Right ventricle myocardium superior (tissue), 1 donor: ENCODE measurements at places on chromosomes 3 and 15. TPM values are rescaled to one million over a fixed set of nuclear protein-coding genes. Genes with fewer than 3 reads are reported as not detected.

DNA sequence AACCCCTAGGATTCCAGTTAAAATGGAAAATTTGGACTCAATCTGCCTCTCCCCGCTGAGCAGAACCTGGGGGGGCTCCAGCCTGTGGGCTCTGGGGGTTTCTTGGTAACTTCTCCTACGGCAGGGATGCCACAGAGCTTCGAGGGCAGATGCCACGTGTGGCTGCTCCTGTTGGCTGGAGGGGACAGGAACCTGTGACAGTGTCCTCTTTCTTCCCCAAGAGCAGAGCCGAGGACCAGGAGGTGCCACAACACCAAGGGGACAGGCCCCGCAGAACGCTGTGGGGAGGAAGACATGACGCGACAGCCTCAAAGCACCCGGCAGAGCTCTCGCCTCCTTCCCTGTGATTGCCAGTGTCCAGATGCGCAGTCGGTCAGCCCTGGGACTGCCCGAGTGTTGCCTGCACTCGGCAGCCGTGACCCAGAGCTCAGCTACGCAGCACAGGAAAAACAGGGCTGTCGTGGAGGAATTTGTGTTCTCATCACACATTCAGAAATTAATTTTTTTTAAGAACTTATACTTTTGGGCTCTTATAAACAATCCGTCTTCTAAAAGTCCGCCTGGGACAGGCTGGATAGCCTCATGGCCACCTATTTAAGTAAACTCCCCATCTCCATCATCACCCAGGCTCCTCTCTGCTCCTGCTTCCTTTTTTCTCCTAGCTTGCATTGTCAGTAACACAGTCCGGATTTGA, 131.9 kb upstream of the MEF2A start:
- peak; percentile 30 for DNase-seq

DNA sequence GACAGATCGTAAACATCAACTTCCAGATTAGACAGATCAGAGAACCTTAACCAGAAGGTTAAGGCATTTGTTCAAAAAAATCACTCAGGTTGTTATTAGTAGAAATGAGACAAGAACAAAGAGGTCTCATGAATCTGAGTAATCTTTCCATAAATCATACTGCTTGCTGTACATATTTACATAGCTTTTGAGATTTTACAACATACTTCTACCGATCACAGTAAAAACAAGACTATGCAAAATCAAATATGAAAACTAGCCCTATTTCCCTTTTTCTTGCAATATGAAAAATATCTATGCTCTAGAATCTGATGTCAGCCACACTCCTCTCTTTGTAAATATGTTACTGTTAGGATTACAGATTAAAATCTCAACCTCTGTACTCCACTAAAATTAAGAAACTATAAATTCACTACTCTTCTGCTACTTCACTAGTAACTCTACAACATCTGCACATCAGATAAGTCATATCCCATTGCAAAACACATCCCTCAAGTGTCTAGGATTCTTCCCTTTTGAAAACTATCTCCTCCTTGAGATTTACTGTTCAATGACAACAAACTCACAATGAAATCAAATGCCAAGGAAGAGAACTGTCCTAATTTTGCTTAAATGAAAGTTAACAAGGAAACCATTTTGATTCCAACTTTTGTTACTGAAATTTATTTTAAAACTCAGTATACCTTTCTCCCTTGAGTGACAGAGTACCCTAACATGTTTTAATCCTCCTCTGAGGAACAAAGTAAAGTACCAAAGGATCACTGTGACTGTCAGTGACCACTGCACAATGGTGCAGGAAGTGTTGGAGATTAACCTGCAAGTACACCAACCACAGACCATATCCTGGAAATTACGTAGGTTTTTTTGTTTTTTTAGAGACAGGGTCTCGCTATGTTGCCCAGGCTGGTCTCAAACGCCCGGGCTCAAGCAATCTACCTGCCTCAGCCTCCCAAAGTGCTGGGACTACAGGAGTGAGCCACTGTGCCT, 12.8 kb downstream of the DCUN1D1 start:
- DNase-seq, result no peak

- no peak for DNase-seq
Observed at GRCh38 chr3:98556164-98557130, 24.7 kb downstream of the GPR15 start.

DNA sequence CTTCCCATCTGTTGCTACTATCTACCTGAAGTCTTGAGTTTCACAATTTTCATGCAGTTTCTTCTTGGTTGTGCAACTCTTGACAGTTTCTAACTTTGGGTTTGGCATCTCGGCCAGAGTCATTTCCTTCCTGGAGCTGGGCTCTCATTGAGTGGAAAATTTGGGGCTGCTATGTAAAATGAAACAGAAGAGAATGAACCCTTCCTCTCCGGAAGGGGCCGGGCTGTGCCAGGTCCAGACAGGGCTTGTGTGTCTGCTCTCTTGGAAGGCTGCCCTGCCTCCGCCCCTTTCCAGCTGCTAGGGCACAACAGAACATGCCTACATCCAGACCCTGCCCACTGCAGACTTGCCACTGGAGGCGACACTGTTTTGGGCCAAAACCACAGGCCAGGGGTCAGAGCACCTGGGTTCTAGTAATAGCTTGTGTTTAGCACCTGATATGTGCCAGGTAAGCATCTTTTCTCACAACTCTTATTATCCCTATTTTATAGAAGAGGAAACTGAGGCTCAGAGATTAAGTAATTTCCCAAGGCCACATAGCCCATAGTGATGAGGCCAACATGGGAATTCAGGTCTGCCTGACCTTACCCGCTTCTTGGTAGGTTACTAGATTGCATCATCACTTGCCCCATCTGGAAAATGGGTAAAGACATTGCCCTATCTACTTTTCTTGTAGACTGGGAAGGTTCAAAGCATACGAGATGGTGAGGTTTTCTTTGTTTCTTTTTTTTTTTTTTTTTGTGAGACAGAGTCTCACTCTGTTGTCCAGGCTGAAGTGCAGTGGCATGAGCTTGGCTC, 25.0 kb downstream of the IRAK2 start:
- peak; percentile 95 for DNase-seq

GRCh38 chr3:4036046-4036445, 236.8 kb downstream of the LRRN1 start:
- DNase-seq, result no peak

DNA sequence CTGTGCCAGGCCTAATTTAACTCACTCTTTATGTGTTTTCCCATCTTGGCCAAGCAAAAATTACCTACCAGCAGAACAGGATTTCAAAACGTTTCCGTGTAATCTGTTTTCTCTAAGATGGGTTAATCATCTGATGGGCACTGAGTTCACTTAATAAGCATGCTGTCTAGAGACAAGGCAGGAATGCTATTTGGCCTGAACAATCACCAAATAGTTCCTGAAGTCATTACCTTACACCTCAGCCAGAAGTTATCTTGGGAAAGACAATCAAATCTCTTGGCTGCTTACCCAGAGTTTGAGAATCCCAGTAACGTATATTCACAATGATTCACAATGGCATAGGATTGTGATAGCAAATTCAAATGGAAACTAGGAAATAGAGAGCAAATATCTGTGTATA, 779.1 kb downstream of the CADM2 start:
- no peak for DNase-seq

DNA sequence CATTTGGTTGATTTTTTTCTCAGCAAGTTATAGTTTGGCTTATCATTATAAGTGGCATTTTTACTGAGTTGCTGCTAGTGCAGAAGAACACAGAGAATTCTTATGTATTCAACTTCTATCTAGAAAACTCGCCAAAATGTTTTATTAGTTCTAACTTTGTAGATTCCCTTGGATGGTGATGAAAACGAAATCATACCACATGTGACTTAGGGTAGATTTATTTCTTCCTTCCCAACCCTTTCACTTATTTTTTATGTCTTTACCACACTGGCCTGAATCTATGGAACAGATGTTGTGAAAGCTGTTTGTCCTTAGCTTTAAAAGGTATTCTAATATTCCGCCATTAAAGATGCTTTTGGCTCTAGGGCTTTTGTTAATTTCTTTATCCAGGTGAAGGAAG, 503.3 kb upstream of the CFAP20DC start:
- no peak for DNase-seq

- DNase-seq, result peak; percentile 63
Observed at GRCh38 chr3:136194409-136195257, 1.5 kb downstream of the MSL2 start.

DNA sequence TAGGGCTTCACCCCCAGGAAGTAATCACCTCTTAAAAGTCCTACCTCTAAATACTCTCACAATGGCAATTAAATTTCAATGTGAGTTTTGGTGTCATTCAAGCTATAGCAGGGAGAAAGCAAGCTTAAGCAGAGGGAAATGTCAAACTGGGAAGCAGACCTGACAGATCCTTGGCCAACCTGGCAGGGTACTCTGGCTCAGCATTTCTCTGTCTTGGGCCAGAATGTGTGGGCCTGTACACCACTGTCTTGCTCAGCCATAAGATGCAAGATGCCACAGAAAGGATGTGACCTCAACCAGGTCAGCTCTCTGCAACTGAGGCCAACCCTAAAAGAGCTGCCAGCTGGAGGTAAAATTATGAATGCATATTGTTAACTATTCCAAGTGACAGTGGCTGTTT, 130.6 kb upstream of the CMC1 start:
- DNase-seq, result no peak

GRCh38 chr3:142817897-142818296, 71.0 kb downstream of the PCOLCE2 start:
- no peak for DNase-seq

The SKOR1 gene
- total RNA-seq, result 0.11 TPM

The TGM4 gene
- total RNA-seq, result not detected

The KY gene
- total RNA-seq, result 13.7 TPM

The ITIH3 gene
- 0.35 TPM for total RNA-seq

The SLC51A gene
- total RNA-seq, result not detected

The TMOD2 gene
- 7.3 TPM for total RNA-seq

The SAMD7 gene
- not detected for total RNA-seq

The CADM2 gene
- 1.2 TPM for total RNA-seq

The ATP2C1 gene
- 54.9 TPM for total RNA-seq

The ZDHHC23 gene
- 3.0 TPM for total RNA-seq

The GHSR gene
- not detected for total RNA-seq

The FOXB1 gene
- not detected for total RNA-seq

The CLSTN2 gene
- total RNA-seq, result 7.8 TPM
